ENCODE measurements at places on chromosomes 3 and 15.
A peak's percentile ranks its signal among the peaks of the same experiment; 100 is the strongest.

DNA sequence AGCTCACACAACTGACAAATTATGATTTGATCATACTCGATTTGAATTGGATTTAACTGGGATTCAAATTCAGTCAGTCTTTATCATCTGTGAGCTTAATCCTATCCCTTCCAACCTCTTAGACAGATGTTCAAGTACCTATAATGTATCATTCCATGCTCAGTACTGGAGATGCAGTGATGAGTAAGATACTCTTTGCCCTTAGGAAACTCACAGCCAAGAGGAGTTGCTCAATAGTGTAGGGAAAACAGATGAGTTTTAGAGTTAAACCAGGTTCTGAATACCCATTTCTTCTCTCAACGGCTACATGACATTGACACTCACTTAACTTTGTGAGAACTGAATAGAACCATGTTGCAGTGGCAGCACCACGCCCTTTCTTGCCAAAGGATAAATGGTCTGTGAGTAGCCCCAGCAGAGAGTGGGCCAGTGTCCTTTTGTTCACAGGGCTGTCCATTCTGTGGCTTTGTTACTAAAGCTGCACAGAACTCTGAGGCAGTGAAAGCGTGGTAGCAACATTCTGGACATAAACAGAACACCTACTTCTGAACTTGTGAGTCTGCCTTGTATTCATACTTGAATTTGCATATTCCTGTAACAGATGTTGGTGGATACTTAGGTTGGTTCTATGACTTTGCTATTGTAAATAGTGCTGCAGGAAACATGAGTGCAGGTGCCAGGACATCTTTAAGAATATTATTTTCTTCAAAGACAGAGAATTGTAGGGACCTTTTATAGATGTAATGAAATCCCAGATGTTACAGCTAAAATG, 91.6 kb downstream of the RASA2 start:
- DNase-seq = no peak

GRCh38 chr3:183224180-183224970, 28.7 kb upstream of the B3GNT5 start:
- no peak for DNase-seq

DNA sequence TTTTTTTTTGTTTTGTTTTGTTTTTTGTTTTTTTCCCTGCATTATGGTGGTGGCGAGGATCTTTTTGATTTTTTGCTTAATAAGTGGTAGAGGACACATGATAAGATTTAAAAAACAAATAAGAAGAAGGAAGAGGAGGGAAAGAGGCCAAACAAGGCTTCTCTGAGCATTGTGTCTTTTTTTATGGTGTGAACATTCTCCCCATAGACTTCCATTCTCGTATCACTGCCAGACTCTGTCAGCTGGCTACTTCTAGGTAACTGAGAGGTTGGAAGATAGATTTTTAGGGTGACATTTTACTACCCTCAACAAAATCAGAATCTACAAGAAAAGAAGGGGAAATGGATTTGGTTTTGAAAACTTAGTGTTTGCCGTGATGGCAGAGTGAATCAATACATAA, 3.8 kb downstream of the NLGN1 start:
- DNase-seq = no peak

GRCh38 chr3:189108067-189108466, 63.7 kb upstream of the TPRG1 start:
- DNase-seq = no peak

GRCh38 chr3:187066228-187066995, 72.9 kb downstream of the RPL39L start:
- peak; percentile 44 for DNase-seq

DNA sequence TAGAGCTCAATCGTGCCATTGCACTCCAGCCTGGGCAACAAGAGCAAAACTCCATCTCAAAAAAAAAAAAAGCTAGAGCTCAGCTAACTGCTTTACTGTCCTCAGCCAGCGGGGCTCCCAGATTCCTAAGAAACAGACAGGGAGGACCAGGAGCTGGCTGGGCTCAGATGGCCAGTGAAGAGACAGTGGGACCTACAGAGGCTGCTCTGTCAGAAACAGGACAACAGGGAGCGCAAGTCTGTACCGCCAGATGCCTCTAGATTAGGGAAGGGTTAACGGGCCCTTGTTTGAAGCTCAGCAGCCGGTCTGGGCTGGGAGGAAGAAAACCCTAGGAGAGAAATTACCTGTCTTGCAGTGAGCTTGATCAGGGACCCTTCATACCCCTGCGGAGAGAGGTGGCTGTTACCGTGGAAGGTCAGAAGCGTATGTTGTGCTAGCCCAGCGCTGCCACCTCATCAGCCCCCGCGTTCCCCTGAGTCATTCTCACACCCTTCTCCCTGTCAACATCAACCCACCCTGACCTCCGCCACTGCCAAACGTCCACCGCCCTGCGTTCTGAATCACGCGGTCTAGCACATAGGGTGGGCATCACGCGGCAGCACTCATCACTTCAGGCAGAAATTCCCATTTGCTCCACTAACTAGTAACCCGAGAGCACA, 25.3 kb downstream of the RBPMS2 start:
- DNase-seq = no peak

DNA sequence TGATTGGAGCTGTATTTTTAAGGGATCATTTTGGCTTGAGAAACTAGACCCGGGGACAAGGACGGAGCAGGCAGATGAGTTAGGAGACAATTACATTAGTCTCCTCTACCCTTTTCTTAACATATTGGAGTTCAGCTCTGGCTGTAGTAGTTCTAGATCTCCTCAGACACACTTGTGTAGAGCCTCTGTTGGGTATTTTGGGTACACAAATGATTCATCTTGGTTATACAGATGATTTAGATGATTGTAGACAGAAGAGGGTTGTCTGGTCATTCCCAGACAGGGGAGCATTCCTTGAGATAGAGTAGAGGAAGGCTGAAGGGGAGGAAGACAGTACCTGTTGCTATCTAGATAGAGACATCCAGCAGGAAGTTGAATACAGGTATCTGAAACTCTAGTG, 43.4 kb downstream of the CD86 start:
- no peak for DNase-seq

GRCh38 chr15:99477791-99478471, 87.9 kb upstream of the MEF2A start:
- DNase-seq = no peak

DNA sequence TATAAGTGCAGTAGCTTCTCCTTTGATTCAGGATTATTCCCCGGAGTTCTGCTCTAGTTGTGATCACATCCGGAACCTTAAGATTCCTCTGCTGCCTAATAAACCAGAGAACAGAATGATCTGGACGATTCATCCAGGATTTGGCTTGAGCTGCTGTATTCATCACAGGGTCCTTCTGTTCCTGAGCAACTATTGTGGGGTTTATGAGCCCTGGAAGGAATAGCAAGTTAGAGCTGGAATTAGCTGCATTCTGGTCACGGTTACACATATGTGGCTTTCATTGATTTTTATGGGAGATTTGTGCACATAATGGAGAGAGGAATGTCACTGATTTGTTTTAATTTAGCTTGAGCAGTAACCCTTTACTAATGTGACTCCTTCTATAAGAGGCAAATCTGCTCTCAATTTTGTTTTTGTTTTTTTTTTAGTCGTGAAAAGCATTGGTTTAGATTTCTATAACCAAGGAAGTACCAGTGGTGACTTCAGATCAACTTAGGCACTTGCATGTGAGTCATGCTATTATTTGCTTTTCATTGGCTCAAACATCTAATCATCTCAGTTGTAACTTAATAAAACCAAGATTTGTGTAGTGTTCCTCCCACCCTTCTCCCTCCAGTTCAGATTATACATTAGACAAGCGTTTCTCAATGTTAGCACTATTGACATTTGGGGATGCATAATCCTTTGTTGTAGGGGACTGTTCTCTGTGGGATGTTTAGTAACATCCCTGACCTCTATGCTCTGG, 148.5 kb downstream of the OTOL1 start:
- no peak for DNase-seq

DNA sequence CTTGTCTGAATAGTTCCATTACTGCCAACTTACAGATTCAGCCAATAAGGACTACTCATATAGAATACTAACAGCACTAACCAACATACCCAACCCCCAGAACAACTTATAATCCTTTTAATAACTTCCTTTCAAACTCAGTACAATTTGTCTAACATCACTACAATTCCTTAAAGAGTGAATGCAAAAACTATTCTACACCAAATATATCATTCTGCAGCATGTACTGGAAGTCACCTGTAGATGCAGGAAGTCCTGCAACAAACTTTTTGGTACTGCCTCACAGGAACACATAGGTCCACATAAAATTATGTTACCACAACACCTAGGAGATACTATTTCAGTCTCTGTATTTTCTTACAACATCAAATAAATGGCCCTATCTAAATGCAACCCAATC, 2.1 kb downstream of the CCNL1 start:
- DNase-seq = no peak

GRCh38 chr3:41265011-41265545, 65.8 kb downstream of the CTNNB1 start:
- no peak for DNase-seq

DNA sequence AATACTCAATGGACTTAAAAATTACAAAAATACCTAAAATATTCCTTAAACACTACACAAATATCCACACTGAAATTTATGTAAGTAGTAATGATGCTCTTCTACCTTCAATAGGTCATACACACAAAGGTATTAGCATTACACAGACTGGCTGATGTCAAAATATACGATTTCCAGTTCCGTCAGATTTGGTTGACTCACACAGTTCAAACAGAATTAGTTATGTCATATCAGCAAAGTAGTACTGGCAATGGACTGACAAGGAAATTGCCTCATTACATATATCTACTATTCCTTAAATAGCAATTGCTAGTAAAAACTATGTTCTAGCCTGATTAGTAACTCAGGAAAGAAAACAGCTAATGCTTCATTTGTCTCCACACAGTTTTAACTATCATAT, 70.8 kb downstream of the ADAM10 start:
- DNase-seq = no peak

- DNase-seq = no peak
These were observed 10.9 kb downstream of the NT5DC2 start for GRCh38 chr3:52522651-52523251.

- no peak for DNase-seq
These were observed 50.9 kb downstream of the CEP152 start for GRCh38 chr15:48759921-48760320.

GRCh38 chr3:153679714-153680113, 441.5 kb upstream of the ARHGEF26 start:
- no peak for DNase-seq

DNA sequence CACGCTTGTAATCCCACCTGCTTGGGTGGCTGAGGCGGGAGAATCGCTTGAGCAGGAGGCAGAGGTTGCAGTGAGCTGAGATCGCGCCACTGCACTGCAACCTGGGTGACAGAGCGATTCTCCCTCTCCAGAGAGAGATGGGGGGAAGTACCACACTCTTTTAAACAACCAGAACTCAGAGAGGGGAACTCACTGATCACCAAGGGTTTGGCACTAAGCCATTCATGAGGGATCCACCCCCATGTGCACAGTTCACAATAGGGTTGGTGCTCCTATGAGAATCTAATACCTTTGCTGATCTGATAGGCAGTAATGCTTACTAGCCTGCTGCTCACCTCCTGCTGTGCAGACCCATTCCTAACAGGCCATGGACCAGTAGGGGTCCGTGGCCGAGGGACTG, 51.6 kb downstream of the QTRT2 start:
- DNase-seq = no peak

GRCh38 chr15:74340150-74340549, 27.3 kb downstream of the CYP11A1 start:
- no peak for DNase-seq

- DNase-seq = no peak
These were observed 156.4 kb downstream of the NTRK3 start for GRCh38 chr15:88100181-88100580.

DNA sequence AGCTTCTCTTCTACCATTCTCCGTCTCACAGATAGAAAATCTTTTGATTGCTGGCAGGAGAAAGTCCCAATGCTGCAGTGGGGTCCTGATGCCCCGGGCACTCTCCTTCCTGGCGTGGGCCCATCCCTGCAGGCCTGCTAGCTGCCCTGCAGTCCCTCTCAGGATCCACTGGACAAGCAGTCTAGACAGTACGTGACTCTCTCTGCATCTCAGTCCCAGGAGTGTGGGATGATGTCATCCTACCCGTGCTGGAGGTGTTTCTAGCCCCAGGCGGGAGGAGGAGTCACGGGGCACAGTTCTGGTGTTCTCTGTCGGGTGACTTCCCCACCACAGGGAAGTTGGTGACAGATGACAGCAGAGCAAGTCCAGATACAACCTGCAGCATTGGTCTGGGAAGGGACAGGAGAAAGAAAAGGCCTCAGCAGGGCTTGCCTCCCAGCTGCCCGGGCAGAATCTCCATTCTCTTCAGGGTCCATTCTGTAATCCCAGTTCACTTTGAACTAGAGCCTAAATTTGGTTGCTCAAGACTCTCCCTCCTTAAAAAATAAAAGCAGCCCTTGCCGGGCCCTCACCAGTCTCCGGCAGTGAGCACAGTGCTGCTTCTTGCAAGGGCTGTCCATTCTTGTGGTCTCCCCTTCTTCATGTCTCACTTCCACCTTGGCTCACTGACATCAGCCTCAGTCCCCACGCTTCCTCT, 30.6 kb downstream of the SLC28A1 start:
- DNase-seq = peak; percentile 74

DNA sequence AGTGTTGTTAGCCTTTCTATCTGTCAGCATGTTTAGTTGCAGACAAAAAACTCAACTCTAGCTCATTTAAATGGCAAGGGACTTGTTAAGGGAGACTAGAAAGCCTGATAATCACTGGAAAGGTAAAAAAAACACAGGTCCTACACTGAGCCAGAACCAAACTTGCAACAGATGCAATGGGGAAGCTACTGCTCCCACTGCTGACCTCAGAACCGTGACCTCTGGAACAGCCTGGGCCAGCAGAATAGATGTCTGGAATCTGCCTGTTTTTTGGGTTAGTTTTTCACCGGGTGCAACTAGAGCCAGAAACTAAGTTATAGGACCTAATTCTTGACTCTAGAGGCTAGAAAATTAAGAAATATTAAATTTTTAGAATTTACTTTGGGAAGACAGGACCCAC, 32.5 kb upstream of the ARL14 start:
- DNase-seq = no peak

GRCh38 chr3:100706365-100706764, 2.9 kb upstream of the TFG start:
- no peak for DNase-seq

- no peak for DNase-seq
These were observed 7.6 kb upstream of the COL8A1 start for GRCh38 chr3:99630815-99631214.

DNA sequence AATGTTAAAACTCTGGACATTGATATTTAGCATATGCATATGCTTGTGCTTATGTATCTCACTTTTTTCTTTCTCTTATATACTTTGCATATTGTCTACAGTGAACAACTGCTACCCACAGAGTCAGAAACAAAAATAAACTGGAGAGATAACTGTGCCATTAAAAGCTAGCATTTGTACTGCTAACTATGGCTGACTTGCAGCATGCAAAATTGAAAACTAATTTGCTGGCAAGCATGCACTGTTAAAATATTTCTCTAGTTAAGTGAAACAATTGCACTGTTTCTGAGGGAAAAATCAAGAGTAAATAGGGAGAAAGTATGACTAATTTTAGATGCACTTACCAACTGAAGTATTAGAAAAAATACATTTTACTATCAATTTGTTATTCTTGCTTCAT, 177.8 kb downstream of the CBLB start:
- no peak for DNase-seq
